ENCODE measurements at places on chromosomes 5 and 9.
A peak's percentile ranks its signal among the peaks of the same experiment; 100 is the strongest.

- DNase-seq = no peak
These were observed 199.6 kb downstream of the NTRK2 start for GRCh38 chr9:84869091-84869490.

- DNase-seq = peak; percentile 76
These were observed 66.4 kb upstream of the FER start for GRCh38 chr5:108681079-108681921.

DNA sequence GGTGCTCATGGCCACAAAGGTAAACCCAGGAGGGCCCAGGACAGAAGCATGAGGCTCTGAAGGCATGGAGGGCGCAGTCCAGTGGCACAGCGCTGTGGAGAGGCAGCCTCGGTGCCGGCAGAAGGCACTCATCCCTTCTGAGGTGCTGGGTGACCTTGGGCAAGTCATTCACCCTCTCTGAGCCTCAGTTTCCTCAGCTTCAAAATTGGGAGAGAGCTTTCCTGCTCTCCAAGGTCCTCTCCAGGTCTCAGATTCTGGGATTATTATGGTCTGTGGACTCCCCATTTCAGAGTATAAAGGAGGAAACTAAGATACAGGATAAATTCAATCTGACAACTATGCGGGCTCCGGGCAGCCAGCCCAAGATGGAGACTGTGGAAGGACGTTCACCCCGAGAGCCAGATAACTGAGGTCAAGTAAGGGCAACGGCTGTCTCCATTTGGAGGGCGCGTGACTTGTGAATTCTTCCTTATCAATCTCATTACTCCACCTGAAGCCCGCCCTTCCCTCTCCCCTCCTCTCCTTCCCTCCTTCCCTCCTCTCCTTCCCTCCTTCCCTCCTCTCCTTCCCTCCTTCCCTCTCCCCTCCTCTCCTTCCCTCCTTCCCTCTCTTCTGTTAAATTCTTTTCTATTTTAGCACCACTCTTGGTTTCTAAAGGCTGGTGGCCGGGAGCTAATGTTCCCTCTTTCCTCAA lies 58.1 kb downstream of the LRSAM1 start:
- no peak for DNase-seq

- no peak for DNase-seq
These were observed 35.6 kb upstream of the ANKRD33B start for GRCh38 chr5:10528056-10528816.

- no peak for DNase-seq
These were observed 70.4 kb upstream of the PSD2 start for GRCh38 chr5:139725073-139725830.

- no peak for DNase-seq
These were observed 193.5 kb downstream of the CD180 start for GRCh38 chr5:67002832-67003684.

GRCh38 chr9:5843794-5844471 lies 11.0 kb upstream of the ERMP1 start:
- no peak for DNase-seq

- DNase-seq = no peak
These were observed 4.7 kb downstream of the APC start for GRCh38 chr5:112742424-112742823.

DNA sequence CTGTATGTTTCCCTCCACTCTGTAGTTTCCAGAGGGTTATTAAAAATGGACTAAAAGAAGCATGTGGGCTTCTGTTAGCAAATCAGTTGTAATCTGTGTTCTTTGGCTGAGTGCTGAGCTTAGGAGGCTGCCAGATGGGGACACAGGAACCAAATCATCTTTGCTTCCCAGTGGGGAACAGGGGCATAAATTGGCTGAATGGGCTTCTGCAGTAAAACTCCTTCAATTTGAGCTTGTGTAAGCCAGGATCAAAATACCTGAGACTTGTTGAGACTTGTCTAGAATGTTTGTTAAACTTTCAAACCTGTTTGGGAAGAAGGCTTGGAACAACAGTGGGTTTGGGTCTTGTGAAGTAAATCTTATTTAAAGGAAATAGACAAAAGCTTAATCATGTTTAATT lies 32.2 kb upstream of the TNFAIP8 start:
- no peak for DNase-seq

GRCh38 chr9:113695440-113695851 lies 180.7 kb upstream of the ZNF618 start:
- no peak for DNase-seq

GRCh38 chr5:15752663-15753285 lies 252.8 kb downstream of the FBXL7 start:
- DNase-seq = no peak

GRCh38 chr5:138035605-138036537 lies 3.0 kb upstream of the FAM13B start:
- peak; percentile 92 for DNase-seq

- DNase-seq = no peak
These were observed 138.2 kb upstream of the SMARCA2 start for GRCh38 chr9:1876891-1877496.

DNA sequence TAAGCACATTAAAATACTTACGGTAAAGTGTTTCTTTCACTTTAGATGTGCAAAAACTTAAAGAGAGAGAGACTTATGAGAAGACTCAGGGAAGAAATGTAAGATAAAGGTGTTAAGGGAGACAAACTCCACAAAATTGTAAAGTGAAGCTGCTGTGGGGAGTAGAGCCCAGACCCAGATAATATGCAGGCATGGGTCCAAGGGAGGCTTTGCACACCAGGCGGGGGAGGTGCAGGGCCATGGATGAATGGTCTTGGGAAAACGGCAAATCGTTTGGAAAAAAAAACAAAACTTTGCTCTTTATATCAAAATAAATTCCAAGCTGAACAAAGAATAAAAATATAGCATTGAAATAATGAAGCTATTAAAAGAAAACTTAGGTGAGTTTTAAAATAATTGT lies 9.1 kb downstream of the SYK start:
- no peak for DNase-seq

DNA sequence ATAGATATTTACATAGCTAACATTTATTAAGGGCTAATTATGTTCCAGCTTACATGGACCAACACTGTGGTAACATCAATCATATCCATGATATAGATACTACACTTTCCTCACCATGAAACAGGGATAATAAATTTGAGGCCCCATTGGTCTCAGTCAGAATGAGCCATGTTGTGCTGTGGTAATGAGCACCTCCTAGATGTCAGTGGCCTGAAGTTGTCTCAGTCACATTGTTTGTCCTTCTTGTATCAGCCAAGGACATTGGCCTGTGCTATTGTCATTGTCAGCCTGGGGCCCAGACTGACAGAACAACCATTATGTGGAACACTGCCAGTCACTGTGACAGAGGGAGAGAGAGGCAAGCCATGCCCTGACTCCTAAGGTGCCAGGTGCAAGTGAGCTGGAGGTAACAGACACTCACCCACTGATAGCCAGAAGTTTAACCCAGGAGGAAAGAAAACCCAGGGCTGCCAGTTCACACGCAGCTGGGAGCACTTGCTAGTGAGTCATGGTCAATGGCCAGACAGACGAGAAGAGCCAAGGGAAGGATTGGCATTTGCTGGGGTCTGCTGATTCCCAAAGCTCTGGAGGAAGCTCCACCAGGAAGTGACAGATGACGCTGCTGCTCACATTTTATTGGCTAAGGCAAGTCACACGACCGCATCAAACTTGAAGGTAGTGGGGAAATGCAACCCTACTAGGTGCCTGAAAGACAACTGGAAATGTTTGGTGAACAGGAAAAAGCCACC lies 224.2 kb downstream of the MELK start:
- DNase-seq = no peak

DNA sequence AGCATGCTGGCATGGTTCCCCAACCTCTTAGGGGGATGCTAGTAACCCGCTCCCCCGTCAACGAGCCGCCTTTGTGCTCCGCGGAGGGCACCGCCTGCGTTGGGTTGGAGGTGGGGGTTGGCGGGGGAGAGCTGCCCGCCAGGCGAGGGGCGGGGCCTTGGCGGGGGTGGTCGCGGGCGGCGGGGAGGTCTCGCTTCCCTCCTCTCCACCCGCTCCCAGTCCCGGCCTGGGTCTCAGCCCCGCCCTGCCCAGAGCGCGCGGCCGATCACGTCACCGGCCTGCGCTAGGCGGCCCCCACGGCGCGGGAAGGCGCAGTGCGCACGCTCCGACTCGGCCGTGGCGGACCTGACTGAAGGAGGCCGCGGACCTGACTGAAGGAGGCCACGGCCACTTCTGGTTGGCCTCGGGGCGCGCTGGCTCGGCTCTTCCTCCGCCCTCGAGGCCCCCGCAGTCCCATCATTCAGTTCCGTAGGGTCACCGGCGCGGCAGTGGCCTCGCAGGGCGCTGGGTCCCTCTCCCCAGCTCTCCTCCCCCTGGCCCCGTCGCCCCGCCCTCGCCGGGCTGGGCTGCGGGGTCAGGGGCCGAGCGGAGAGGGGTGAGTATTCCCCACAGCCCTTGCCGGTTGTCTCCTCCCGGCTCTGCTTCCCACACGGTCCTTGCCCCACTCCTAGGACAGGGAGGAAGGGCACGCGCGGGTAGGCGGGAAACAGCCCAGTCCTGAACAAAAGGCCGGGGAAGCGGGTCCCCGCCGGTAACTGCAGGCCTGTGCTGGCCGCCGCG lies at the start of gene ATG10:
Gene ATG10, plus strand, starts transcription at position 312 of the 780 bp plus-strand sequence. CDS start 15,548 bp downstream, outside the sequence.
- DNase-seq = peak; percentile 94

- peak; percentile 95 for DNase-seq
These were observed 31.6 kb downstream of the PTGS1 start for GRCh38 chr9:122402403-122402871.

- DNase-seq = no peak
These were observed 37.3 kb upstream of the POMT1 start for GRCh38 chr9:131465401-131465800.

- DNase-seq = no peak
These were observed 42.0 kb downstream of the ARHGEF28 start for GRCh38 chr5:73668017-73668416.

- no peak for DNase-seq
These were observed 426.5 kb downstream of the NR2F1-AS1 start for GRCh38 chr5:93154535-93154934.

GRCh38 chr9:78692871-78693270 lies 395.9 kb downstream of the PSAT1 start:
- no peak for DNase-seq

DNA sequence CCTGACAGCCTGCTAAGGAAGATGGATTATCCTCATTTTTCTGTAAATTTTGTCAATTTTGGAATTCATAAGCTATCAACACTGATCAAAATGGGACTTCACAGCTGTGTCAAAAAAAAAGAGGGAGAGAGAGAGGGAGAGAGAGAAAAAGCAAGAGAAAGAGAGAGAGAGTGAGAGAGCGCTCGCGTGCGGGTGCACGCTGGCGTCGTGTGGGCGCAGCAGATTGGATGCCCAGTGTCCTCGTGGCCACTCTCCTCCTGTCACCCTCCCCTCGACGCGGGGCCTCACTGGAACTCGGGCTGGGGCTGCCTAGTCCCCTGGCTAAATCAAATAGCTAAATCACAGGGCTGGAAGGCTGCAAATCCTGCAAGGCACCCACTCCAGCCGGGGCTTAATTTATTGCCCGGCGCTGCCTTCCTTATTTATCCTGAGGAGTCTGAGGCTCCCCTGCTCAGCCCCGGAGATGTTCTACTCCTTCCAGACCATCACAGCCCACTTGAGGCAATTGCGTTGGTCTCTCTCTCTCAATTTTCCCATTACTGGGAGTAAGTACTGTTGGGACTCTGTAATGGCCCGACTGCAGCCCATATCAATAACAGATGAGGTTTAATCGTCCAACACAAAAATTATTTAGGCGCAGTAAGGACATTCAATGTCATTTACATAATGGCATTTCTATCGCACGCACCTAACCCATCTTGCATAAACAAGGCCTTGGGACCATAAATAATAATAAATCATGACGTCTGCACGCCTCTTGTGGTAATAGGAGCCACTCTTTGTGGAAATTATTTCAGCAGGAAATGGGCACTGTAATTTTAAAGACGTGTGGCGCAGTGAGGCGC lies 94.2 kb downstream of the PAX5 start:
- no peak for DNase-seq

DNA sequence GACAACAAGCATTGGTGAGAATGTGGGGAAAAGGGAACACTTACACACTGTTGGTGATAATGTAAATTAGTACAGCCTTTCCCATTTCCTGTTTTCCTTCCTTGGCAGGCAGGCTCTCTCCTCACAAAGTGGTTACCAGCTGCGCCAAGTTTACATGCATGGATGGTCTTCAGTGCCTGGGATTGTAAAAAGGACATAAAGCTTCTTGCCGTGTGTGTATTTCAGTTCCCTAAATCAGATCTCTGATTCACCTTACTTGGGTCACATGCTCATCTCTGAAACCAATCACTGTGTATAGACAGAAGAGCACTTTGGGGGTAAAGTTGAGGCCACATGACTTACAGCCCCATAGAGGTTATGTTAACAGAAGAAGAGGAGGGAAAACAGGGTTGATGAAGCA lies 92.8 kb downstream of the CAVIN4 start:
- DNase-seq = no peak
